ENCODE measurements at places on chromosomes 7 and 10. TPM values are rescaled to one million over a fixed set of nuclear protein-coding genes. Genes with fewer than 3 reads are reported as not detected.

The LLCFC1 gene
- not detected for total RNA-seq

The HOXA7 gene
- not detected for total RNA-seq

The PNLIP gene
- not detected for total RNA-seq

The ZNF746 gene
- total RNA-seq: 19.2 TPM

The SPDYE16 gene
- total RNA-seq: not detected

The PTPRN2 gene
- total RNA-seq: not detected
